Right renal cortex interstitium (tissue), 3 donors: ENCODE measurements at places on chromosomes 12 and 14.
A peak's percentile ranks its signal among the peaks of the same experiment; 100 is the strongest.

- DNase-seq, result no peak
Measured at GRCh38 chr12:111655356-111655755, 30.4 kb downstream of the BRAP start.

GRCh38 chr12:64687816-64688215 lies 71.4 kb downstream of the GNS start:
- DNase-seq, result no peak

DNA sequence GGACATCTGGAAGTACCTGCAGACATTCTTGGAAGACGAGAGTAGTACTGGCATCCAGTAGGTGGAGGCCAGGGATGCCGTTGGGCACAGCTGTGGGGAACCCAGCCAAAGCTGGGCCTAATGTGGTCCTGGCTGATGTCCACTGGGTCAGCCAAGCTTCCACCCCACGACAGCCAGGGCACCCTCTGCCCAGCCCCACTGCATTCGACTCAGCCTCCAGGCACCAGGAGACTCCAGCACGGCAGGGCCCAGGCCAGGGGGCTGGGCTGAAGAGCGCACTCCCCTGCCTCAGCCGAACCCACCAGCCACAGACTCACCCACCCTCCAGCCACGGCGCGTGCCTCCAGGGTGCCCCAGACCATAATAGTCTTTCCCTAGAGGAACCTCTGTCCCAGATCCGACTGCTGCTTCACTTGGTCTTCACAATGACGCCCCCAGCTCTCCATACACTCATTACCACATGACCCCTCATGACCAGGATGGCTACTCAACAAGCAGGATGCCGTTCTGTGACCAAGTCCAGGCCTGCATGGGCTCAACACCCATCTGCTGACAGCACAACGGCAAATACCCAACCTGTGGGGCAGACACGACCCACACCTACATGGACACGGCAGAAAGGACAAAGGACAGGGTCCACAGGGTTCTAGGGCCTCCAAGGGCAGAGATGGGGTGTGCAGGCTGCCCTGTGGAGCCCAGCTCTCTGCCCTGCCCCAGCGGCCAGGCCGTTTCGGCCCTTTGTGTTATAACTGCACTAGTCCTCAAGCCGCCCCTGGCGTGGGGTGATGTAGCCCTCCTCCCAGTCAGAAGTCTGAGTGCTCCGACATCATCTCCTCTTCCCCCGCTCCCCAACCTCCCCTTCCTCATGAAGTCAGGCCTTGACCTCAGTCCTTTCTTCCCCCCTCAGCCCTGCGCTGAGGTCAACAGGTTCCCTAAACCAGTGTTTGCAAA lies 22.8 kb downstream of the ITPK1 start:
- no peak for DNase-seq

DNA sequence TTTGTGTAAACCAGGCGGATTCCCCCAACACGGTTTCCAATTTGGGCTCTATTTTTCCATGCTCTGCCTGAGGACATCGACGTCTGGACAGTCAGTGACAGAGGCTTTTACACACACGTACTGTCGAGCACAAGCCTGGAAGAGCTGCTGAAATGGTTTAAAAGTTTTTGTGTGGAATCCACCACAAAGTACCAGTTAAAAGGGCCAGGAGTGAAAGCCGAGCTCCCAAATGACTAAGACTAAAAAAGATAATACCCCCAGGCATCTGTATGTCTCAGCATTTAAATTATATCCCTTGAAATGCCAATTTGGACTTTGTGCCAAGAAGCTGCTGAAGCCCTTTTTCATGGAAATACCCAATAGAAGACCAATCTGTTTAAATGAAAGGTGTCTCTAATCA lies 173.2 kb downstream of the EGLN3 start:
- DNase-seq, result no peak

- DNase-seq, result no peak
Measured at GRCh38 chr12:11565752-11566151, 83.7 kb upstream of the ETV6 start.

- no peak for DNase-seq
Measured at GRCh38 chr14:73003681-73004080, 23.2 kb downstream of the ZFYVE1 start.

DNA sequence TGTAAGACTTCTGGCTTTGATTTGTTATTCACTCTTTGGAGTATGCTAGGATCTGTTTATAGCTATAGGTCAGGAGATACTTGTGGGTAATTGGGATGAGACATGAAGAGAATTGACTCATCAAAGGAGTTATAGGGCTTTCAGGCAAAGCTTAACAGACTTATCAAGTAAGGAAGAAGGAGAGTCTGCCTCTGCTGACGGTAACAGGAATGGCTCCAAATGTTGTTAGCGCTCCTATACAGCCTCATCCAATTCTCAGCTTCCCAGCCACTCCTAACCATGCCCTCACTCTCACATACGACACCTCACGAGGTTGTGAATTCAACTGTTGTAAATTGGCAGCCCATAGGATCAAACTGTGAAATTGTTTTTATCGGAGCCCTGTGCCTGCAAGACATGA lies 140.5 kb downstream of the KCNA5 start:
- no peak for DNase-seq

- no peak for DNase-seq
Measured at GRCh38 chr12:51887476-51888315, at the start of gene ANKRD33. Gene ANKRD33, plus strand, starts transcription at chr12:51888103. Its CDS starts 84 bp downstream, at chr12:51888187.

- no peak for DNase-seq
Measured at GRCh38 chr12:65965358-65965757, 141.1 kb downstream of the HMGA2 start.

- peak; percentile 60 for DNase-seq
Measured at GRCh38 chr12:59149995-59150642, 229.8 kb upstream of the LRIG3 start.
